ENCODE measurements at places on chromosomes 5 and 9.
A peak's percentile ranks its signal among the peaks of the same experiment; 100 is the strongest.

- no peak for DNase-seq
Observed at GRCh38 chr9:70873506-70873905, 247.9 kb downstream of the TRPM3 start.

DNA sequence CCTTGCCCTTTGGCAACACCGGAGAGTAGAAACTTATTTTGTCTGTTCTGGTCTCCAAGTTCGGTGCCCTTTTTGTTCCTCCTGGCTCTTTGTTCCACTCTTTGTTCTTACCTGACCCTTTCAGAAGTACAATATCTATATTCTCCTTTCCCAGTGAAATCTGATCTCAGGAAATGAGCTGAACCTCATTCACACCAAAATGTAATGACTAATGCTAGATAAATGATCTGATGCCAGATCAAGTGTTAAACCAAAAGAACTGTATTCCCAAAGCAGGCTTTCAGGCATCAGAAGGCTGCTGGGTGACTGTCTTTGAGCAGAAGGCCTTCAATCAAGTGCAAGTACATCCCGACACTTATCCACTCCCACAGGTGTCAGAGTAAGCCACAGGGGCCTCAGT is 156.4 kb downstream of the SPOCK1 start:
- DNase-seq, result no peak

GRCh38 chr5:115194676-115195075 is 25.0 kb upstream of the TRIM36 start:
- DNase-seq, result no peak

- DNase-seq, result no peak
Observed at GRCh38 chr5:17094830-17095229, 122.6 kb upstream of the BASP1 start.

DNA sequence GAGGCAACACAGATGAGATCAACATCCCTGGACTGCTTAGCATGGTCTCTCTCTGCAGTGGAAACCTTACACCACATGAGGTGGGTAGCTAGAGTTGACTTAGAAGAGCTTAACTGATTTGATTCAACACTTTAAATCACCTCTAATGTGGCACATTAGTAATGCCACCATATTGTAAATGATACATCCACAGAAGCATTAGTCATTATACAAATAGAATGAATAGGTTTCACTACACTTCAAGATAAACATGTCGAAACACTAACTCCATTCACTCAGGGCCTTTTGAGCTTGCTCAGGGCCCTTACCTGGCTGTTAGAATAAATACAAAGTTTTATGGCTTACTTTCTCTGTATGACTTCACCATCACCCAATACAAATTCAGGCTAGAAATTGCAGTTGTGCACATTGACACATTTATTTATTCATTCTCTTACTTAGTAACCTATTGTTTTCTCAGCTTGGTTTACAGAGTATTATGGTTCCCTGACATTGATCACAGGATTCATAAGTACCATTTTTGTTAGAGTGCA is 9.3 kb upstream of the SMAD5 start:
- no peak for DNase-seq

DNA sequence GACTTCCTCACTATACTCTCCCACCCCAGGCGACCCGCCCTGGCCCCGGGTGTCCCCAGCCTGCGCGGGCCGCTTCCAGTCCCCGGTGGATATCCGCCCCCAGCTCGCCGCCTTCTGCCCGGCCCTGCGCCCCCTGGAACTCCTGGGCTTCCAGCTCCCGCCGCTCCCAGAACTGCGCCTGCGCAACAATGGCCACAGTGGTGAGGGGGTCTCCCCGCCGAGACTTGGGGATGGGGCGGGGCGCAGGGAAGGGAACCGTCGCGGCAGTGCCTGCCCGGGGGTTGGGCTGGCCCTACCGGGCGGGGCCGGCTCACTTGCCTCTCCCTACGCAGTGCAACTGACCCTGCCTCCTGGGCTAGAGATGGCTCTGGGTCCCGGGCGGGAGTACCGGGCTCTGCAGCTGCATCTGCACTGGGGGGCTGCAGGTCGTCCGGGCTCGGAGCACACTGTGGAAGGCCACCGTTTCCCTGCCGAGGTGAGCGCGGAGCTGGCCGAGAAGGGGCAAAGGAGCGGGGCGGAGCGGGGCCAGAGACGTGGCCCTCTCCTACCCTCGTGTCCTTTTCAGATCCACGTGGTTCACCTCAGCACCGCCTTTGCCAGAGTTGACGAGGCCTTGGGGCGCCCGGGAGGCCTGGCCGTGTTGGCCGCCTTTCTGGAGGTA is 2.1 kb downstream of the CA9 start:
- peak; percentile 22 for DNase-seq

DNA sequence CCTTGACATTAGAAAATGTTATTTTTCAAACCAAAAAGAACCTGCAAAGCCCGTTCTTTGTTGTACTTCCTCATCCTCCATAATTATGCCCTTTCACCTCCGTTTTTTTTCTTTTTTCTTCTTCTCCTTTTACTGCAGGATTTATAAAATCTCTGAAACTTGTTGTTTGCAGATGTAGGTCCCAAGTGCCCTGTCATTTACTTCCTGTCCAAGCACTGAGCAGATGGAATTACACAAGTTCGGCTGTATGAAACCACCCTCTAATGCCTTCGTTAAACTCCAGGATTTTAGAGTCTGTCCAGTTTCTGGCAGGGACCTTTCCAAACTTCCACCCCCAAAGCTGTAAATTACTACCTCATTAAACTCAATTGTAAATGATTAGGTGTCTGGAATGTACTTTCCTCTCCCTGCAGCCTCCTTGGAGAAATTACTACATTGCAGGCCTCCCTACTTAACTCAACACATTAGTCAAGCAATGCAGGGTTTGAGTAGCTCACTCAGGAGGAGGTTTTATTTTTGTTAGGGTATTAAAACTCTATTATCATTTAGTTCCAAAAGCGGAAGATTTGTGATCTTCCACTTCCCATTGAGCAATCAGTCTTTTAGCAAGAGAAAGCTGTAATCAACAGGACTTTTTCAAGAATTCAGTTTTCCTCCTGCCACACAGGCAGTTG is 125.6 kb upstream of the LPAR1 start:
- no peak for DNase-seq

DNA sequence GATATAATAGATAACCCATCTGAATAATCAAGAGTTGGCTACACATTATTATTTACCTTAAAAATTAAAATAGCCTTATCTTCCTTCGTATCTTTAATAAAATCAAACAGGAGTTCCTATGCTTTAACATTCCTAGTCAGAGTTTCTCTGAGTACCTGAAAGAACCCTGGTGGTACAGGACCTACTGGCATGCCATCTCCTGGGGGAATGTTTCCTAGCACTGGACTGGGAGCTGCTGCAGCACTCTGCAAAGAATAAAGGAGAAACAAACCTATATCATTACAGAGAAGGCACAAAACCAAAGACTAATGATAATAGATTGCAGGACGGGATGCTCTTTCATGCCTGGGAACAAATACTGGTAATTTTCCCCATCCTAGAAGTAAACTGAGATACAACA is 119.5 kb upstream of the ACOT12 start:
- no peak for DNase-seq

DNA sequence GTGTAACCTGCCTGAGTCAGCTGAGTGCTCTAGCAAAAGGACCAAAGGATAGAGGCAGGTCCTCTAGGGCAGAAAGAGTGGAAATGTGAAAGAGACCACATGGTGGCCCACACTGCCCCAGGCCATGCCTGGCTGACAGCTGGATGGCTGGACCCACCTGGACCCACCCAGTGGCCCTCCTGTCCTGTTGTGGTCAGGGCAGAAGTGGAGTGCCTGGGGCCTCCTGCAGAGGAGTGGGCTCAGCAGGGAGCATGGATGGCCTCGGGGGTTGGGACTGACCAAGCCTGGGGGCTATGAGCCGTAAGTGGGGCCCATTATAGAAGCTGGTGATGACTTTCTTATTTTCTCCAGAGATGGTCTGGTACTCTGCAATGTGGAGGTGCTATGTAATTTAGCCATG is 55.7 kb upstream of the FAM120AOS start:
- no peak for DNase-seq

DNA sequence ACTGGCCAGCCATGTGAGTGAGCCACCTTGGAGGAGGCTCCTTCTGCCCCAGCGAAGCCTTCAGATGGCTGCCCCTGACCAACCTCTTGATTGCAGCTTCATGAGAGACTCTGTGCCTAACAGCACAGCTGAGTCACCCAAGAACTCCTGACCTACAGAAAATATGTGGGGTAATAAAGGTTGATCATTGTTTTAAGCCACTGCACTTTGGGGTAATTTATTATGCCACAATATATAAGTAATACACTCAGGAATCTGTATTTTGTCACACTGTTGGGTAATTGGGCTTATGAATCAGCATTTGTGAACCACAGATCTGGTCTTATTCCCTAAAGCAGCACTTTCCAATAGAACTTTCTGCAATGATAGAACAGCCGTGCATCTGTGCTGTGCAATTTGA is 24.4 kb upstream of the VDAC1 start:
- no peak for DNase-seq

DNA sequence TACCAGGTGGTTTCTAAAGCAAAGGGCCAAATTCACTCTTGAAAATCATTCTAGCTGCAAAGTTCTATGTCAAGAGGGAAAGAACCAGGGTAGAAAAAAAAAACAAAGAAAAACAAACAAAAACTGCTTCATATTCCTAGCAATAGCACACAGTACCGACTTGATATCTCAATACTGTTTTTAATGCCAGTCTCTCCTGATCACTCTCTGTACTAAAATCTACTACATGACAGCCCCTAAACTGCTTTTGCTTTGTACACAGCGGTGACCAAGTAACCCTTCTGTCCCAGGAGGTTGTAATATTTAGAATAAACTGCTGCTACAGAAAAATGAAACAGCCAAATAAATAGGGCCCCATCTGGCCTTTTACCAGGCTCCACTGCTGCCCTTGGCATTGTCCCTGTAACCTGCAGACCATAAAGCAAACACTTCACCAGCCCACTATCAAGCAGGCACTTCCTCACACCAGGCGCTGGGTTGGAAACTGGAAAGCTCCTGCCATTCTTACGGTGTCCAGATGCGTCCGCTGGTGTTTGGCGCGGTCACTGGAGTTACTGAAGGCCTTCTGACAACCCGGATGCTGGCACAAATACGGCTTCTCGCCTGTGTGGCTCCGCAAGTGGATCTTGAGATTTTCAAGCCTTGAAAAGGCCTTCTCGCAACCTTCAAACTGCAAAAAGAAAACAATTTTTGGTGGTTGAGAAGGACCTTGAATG is 363.2 kb downstream of the GLIS3 start:
- DNase-seq, result no peak

DNA sequence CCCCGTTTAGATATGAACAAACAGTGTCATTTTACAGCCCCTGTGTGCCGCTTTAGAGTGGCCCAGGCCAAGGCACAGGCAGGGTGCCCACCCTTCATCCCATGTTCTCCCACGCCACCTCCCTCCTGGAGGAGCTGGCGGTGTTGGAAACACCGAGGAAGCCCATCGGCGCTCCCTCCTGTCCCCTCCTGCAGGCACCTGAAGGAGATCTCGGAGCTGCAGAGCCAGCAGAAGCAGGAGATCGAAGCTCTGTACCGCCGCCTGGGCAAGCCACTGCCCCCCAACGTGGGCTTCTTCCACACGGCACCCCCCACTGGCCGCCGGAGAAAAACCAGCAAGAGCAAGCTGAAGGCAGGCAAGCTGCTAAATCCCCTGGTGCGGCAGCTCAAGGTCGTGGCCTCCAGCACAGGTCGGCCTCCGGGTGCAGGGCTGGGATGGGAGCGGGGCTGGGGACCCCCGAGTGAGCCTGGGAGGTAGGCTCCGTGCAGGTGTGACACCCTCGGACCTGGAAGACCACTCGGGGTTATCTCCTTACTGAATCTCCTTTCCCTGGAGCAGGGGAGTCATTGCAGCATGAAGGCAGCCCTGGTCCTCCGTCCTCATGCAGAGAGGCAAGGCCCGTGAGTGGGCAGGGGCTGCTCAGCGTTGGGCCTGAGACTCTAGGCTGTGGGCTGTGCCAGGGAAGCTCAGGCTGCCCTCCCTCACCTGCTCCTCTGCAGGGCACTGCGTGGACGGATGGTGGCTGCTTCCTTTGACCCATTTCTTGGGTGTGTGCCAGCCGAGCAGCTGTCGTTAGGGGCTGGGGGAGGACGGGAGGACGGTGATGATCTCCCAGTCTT is 113.9 kb downstream of the WNK2 start:
- DNase-seq, result no peak

- DNase-seq, result no peak
Observed at GRCh38 chr9:3181049-3181953, 337.4 kb upstream of the PUM3 start.

DNA sequence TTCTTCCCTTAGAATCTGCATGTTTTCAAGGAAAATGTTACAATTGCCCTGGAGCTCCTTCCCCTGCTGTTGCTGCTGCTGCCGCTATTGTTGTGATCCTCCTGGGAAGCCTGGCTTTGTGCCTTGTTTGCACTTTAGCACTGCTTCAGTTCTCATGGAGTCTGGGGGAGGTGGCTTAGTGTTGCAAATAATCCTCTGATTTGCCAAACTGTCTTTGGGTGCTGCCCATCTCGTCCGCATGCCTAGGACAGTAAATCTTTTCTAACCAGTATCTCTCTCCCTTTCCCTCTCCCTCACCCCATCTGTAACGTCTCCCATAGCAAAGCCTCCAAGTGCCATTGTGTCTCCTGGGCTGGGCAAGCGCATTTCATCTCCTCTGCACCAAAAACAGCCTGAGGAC is 30.3 kb downstream of the FAM240B start:
- DNase-seq, result no peak

DNA sequence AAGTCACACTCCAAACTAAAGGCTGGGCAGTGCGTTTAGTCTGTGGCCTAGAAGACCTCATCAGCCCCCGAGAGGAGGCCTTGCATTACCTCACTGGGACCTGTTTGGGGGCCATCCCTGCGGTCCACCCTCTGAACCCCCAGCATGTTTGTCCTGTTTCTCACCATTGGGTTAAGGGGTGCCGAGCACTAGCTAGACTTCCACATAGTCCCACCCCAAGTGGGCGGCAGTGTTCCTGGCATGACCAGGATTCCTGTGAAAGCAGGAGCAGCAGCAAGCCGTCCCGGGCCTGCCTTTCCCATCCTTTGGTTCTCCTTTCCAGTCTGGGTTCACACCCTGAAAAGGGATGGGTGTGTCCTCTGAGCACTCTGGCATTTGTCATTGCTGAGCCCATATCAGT is 26.6 kb upstream of the SAP30L start:
- DNase-seq, result no peak

DNA sequence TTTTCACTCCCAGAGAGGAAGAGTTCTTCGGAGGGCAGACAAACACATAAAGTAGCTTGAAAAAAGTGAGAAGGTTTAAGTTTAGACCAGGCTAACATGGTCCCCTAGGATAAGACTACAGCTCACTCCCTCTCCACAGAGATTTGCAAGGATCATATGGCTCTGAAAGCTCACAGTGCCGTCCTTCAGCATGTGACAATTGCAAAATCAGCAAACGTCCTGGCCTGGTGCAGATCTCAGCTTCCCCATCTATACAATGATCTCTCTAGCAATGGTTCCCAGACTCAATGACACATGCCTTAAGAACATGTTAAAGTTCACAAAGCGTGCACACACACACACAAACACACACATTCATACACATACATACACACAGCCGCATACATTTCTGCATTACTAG is 327.6 kb downstream of the ACTL7B start:
- DNase-seq, result no peak

DNA sequence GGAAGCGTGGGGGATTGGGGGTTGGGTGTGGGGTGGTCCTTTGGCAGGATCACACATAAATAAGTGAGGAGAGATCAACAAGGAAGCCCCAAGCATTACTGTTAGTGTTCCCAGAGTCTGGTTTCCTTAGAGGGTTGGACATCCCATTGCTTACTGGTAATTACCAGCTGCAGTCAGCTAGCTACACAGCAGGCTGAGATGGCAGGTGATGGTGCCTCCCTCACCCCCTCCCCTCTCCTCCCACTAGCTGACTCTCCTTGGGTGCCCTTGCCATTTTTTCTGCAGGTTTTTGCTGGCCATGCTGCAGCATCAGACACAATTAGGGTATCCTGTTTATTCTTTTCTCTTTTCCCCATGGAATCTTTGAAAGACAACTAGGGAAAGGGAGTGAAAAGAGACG is 107.5 kb upstream of the TLR4 start:
- no peak for DNase-seq
